ENCODE measurements at places on chromosomes 7 and 10.

- no peak for DNase-seq
Measured at GRCh38 chr7:94923412-94923811, 16.0 kb downstream of the PPP1R9A start.

GRCh38 chr7:72437061-72437585 lies 25.0 kb upstream of the CALN1 start:
- no peak for DNase-seq

DNA sequence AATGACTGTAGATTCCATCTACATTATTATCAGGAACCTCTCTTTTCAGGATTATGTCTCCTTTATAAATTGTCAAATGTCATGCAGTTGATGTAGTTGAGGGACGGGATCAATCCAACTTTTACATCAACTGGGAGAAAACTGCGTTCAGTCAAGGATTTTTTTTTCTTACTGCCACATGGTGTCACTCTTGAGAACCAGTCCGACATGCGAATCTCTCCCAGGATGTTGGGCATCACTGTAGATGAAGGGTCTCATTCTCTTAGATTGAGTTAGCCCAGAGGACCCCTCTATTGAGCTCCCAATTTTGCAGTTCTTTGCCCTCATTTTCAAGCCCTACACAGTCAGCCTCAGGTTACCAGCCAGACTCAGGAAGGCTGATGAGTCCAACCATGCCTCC lies 120.3 kb upstream of the PTPRZ1 start:
- no peak for DNase-seq

DNA sequence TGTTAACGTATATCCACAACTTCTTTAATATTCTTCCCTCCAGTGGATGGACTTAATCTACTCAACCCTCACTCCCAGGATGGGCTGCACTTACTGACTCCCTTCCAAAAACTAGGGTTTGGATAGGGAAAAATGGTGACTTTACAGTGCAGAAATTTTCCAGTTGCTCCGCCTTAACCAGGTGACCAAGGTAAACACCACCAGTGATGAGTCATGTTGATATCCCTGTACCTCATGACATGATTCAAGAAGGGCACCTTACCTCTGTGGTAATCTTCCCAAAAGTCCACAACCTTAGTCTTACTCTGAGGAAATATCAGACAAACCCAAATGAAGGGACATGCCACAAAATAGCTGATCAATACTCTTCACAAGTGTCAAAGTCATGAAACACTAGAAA lies 3.5 kb upstream of the GSTK1 start:
- no peak for DNase-seq

GRCh38 chr7:128959296-128959695 lies 21.6 kb downstream of the IRF5 start:
- no peak for DNase-seq

- DNase-seq: no peak
Measured at GRCh38 chr10:88185830-88186229, 322.4 kb downstream of the PTEN start.

DNA sequence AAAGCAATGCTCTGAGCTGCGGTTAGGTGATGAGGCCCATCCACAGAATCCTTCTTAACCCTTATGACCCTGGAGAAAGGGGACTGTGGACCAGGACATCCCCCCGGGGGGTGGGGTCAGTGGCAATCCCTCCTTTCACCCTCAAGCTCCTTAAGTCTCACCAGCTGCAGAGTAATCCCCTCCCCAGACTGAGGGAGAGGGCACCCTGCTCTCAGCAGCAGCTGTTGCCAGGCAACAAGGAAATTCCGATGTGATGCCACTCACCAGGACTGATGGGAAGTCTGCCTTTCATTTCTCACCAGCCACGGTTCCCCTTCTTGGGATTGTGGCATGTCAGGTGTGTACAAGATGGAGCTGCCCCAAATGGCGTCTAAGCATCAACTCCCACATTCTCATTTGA lies 129.6 kb downstream of the DOCK1 start:
- peak; percentile 58 for DNase-seq

DNA sequence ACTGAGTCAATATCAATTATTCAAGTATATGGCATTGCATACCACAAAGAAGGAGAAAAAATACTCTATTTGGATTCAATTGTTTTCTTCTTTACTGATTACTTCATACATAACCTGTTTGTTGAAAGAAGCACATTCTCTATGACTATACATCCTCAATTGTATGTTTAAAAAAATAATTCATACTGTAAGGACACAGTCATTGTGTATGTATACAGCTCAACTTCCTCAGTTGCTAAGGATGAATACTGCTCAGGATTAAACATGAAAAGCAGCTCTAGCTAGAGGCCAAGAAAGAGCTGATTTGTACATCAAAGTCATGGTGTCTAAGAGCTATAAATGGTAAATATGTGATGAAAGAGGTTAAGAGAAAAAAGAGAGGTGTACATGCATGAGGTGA lies 15.8 kb upstream of the BPGM start:
- no peak for DNase-seq

GRCh38 chr7:86768394-86768793 lies 124.7 kb downstream of the GRM3 start:
- DNase-seq: no peak

- DNase-seq: no peak
Measured at GRCh38 chr7:23205577-23205908, 23.7 kb downstream of the NUP42 start.

DNA sequence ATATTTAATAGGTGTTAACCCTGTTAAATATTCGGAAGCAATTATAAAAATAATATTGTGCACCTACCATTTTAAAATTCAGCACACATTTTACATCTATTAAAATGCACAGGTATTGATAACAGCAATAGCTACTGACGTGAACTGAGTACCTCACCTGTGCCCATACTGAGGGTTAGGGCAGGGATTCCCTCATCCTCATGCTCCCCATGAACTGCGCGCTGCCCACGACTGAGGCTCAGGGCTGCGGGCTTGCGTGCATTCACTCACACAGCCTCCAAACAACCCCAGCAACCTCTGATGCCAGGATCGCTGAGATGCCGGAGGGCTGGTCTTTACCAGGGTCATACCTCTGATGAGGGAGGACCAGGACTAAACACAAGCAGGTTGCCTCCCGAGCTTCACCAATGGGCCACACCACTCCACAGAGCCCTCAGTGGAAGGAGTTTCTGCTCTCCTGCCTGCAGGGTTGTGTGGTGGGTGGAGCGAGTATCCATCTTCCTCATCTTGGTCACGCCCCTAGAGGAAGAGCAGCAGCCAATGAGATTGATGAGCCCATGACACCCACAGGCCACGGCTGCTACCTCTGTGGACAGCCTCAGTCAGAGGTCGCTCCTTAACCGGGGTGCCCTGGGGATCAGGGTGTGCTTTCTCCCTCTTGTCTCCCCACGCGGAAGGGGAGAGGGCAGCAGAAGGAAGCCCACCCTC lies 478.3 kb downstream of the TNS3 start:
- no peak for DNase-seq

GRCh38 chr7:124643311-124643811 lies 122.2 kb downstream of the GPR37 start:
- peak; percentile 77 for DNase-seq

DNA sequence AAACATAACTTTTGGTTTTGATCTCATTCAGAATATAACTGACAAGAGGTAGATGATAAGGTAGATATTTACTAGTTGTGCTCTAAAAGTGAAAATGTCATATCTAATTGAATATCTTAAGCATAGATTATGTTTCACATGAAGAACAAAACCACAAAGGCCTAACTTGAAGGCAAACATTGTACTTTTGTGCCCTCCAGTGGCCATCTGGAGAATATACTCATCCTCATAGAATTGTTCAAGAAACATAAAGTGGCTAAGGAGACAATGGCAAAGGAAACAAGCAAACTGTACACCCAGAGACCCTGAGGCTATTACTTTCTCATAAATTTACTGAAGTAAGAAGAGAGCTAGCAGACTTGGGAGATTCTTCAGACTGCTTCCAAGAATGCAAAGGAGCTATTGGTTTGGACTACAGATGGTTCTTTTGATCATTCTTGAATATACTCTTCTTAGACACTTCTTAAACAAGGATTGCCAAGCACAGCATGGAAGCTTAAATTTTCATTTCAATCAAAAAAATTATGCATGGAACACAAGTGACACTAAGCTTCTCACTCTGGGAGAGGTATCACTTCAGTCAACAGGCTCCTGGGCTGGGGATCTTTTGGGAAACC lies 98.2 kb upstream of the DKK1 start:
- DNase-seq: peak; percentile 50

GRCh38 chr10:131437556-131438475 lies 126.3 kb upstream of the TCERG1L start:
- no peak for DNase-seq

DNA sequence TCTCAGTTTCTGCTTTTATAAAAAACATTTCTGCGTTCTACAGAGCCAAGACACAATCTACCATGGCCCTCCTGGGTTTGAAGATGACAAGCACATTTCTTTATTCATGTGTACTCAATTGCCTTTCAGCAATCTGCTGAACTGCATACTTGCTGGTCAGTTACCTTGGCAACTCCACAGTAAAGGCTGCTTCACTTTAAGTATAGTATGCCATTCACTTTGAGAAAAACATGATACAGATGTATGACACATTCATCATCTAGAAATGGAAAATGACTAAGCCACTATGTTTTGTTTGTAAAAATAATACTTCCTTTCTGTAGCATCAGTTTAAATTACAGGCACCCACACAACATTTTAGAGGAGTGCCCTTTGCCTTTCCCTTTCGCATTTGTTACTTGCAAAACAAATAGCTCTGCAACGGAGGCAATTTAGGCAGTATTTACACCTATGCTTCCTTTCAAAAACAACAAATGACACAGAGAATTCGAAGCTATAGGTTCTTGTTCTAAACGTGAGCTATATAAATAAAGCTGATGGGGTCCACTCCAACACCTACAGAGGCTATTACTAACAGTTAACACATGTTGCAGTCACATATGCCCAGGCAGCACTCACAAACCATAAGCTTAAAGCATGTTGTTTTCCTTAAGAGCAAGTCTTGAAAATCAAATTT lies 23.5 kb downstream of the SGCE start:
- no peak for DNase-seq

DNA sequence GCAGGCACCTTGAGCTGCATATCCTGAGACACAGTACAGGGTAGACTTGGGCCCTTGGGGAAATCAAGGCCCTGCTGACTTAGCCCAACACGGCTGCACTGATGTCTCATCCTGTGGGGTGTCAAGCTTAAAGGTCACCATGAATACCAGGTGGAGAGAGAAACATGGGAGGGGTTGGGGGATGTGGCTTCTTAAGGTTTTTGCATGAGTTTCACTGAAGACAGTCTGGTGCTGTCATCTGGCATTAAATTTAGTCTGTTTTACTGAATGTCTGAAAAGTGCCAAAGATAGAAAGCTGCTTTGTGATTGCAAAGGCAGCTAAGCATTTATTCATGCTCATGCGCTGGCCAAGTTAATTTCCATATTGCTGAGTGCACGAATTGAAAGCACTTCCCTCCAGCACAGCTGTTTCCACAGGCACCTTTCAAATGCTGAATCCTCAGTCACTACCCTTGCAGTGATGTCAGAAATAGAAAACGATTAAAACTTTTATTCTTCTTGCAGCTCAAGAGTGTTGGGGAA lies 102.1 kb downstream of the OSBPL3 start:
- peak; percentile 62 for DNase-seq

Measured in putamen (tissue), 1 donor.